ENCODE measurements at places on chromosomes 12 and 14. TPM values are rescaled to one million over a fixed set of nuclear protein-coding genes. Genes with fewer than 3 reads are reported as not detected.

- no peak overlapping the region for H3K27ac ChIP-seq
- peaks cover 21% of the 10 kb centered on the region for H3K4me1 ChIP-seq
- H3K27me3 ChIP-seq, result no peaks in the 10 kb centered on the region
Observed at GRCh38 chr12:3216097-3216496, 138.9 kb downstream of the TSPAN9 start.

DNA sequence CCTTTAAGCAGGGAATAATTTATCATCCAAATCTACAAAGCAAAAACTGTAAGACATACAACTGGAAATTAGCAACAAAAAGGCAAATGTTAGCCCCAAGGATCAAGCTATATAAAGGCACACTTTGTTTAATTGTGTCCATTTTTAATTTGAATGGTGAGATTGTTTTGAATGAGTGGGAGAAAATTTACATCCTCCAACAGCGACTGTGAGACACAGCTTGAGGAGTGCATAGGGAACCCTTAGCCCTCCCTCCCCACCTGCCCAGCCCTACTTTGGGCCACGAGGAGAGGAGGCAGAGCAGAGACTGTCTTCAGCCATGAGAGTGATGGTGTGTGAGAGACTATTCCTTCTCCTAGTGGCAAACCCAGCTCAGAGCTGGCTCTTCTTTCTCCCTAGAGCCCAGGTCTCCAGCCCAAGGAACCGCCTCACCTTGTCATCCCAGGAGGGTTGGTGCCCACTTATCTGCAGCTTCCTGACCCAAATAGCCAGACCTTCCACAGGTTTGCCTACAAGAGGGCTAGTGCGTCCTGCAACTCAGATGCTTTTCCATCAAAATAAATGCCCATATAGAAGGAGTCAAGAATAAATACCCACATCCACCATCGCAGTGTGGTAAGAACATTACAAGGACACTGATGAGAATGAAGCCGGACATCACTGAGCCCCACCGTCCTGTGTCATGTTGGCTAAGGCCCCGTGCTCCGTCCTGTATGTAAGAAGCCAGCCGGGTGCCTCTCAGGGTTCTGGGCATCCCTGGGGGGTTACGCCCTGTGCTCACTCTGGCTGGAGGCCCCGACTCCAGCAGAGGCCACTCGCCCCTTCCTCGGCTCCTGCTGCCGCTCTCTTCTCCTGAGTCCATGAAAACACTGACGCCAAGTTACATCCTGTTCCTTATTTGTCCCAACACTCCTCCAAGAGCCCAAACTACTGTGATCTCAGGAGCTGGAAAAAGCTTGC lies 36.4 kb upstream of the C14orf180 start:
- no peak overlapping the region for H3K27ac ChIP-seq
- no peak for DNase-seq
- peaks cover 17% of the 10 kb centered on the region for H3K27me3 ChIP-seq
- no peak overlapping the region for H3K4me3 ChIP-seq
- H3K4me1 ChIP-seq, result peaks cover 13% of the 10 kb centered on the region

DNA sequence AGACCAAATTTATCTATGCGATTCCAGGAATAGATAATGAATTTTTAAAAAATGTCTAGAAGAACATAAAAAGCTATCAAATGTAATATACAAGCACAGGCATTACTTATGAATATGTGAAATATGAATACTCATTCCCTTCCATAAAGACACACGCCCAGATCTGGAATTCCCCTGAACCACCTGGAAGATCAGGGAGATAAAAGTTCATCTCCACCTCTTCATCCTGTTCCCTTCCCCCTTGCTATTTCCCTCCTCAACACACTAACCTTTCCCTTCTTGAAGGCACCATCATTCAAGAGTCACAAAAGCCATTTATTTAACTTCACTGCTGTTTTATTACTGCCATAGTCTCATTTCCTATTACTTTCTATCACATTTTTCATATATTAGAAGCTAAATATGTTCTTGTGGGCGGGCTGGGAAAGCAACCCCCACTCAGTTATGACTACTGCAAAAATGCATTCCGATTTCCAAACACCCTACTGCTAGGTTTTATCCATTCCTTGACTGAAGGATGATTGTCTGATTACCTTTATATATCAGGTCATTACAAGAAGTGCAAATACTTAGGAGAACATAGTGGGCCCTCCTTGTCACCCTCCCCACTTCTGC lies 16.1 kb downstream of the FGD6 start:
- H3K4me1 ChIP-seq, result peaks cover 10% of the 10 kb centered on the region
- DNase-seq, result no peak
- no peak overlapping the region for H3K4me3 ChIP-seq
- no peak overlapping the region for H3K27ac ChIP-seq

- no peaks in the 10 kb centered on the region for H3K4me1 ChIP-seq
- no peaks in the 10 kb centered on the region for H3K27me3 ChIP-seq
- H3K27ac ChIP-seq, result no peak overlapping the region
- no peaks in the 10 kb centered on the region for H3K36me3 ChIP-seq
- DNase-seq, result no peak
- no peak overlapping the region for H3K4me3 ChIP-seq
Observed at GRCh38 chr12:496736-497135, 37.0 kb downstream of the B4GALNT3 start.

DNA sequence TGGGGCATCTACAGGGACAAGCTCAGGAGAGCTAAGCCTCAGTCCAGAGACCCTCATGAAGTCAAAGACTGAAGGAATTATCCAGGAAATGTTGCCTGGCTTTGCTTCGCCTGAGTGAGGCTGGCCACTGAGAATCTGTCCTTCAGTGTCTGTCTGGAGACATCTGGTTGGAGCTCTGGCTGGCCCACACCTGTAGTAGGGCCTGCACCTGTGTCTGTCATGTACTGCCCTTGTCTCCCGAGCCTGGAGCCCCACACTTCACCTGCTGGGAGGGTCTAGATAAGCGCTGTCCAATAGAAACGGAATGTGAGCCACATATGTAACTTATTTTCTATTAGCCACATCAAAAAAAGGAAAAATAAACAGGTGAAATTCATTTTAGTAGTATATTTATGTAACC lies 9.9 kb upstream of the HDAC7 start:
- no peak overlapping the region for H3K4me3 ChIP-seq
- peaks cover 27% of the 10 kb centered on the region for H3K4me1 ChIP-seq
- no peaks in the 10 kb centered on the region for H3K36me3 ChIP-seq
- DNase-seq, result no peak
- no peaks in the 10 kb centered on the region for H3K27me3 ChIP-seq
- H3K27ac ChIP-seq, result peak overlapping the region; percentile 81

The CD163L1 gene
- polyA plus RNA-seq, result 2.7 TPM

The AKAP5 gene
- polyA plus RNA-seq, result 0.15 TPM

The SYNDIG1L gene
- polyA plus RNA-seq, result 0.39 TPM

Measured in lung (tissue), 17 donors.